NCI-H1436 (cell line): ENCODE measurements at places on chromosomes 12 and 14.

DNA sequence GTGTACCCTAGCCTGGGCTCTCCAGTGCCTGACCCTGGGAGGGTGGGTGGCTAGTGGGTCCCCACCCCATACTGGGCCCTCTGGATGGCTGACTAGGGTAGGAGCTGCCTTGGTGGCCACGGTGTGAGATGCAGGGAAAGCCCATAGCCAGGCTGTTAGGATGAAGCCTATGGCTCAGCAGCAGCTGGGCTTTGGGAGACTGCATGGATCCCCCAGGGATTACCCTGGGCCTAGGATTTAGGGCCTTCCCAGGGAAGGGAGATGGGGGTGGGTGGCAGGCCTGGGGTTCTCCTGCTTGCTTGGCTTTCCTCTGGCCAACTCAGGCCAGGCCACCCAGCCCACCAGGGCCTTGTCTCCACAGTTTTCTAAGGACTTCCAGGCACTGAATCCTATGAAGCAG, 6.3 kb downstream of the GSTZ1 start:
- DNase-seq: no peak

GRCh38 chr12:122399592-122400373, 22.7 kb downstream of the CLIP1 start:
- DNase-seq: peak; percentile 76

- DNase-seq: no peak
Measured at GRCh38 chr12:97257726-97258125, 204.9 kb upstream of the RMST start.

DNA sequence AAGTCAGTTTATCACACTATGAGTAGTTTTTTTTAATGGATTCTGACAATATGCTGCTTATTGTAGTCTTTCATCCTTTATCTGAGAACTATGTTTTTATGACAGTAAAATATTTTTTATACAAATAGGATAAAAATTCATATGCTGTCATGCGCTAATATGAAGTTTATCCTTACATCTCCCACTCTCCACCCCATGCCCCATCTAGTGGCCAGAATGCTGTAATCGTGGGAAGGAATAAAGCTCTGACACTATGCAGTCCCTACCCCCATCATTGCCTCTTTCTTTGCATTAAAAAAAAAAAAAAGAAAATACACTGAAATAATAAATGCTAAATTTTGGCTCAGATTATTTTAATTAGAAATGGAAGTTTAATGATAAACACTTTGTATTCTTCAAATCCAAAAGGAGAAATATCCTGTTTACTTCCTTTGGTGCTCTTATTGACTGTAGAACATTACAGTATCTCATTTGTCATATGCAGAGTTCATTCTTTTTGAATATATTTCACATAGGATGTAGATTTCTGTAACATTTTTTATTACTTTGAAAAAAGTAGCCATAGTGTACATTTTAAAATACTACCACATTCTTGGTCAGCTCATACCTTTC, 145.9 kb upstream of the SLCO1C1 start:
- DNase-seq: no peak
